ENCODE measurements at places on chromosomes 4 and X.

DNA sequence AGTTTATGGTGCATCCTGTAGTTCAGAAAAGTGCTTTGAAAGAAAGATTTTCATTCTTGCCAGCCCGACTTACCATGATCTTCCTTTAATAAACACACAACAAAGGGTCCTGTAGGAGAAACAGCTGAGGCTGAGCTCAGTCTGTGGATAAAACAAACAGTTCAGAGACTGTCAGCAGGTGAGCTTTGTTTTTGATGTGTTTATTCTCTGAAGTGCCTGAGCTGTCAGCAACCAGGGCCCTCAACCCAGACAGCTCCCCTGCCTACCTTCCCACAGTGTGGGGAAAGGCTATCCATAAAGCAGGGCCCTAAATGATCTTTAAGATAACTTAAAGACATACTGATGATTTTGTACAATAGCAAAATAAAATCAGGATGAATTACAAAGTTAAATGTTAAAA is 459.2 kb upstream of the GALNT7 start:
- DNase-seq, result no peak

- DNase-seq, result no peak
Observed at GRCh38 chrX:37875675-37876074, 28.3 kb upstream of the DYNLT3 start.

- DNase-seq, result no peak
Observed at GRCh38 chr4:8368061-8368481, 72.5 kb downstream of the ACOX3 start.

- no peak for DNase-seq
Observed at GRCh38 chr4:54227256-54228055, 1.6 kb upstream of the PDGFRA start.

- no peak for DNase-seq
Observed at GRCh38 chr4:21948347-21949072, at the start of gene KCNIP4. TSS of gene KCNIP4 (minus strand) at chr4:21948772.

DNA sequence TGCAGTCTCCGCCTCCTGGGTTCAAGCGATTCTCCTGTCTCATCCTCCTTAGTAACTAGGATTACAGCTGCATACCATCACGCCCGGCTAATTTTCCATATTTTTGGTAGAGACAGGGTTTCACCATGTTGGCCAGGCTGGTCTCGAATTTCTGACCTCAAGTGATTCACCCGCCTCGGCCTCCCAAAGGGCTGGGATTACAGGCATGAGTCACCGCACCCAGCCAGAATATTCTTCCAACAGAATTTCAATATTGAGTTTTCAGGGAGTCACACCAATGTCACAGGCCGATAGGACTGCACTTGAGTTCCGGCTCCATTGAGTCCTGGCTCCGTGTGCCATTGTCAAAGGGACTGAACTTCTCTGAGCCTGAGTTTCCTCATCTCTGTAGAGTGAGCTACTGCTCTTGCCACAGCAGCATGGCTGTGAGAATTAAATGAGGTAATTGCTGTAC is 82.9 kb downstream of the CLCN4 start:
- no peak for DNase-seq

GRCh38 chrX:32443841-32444240 is 767.5 kb downstream of the DMD start:
- DNase-seq, result no peak

DNA sequence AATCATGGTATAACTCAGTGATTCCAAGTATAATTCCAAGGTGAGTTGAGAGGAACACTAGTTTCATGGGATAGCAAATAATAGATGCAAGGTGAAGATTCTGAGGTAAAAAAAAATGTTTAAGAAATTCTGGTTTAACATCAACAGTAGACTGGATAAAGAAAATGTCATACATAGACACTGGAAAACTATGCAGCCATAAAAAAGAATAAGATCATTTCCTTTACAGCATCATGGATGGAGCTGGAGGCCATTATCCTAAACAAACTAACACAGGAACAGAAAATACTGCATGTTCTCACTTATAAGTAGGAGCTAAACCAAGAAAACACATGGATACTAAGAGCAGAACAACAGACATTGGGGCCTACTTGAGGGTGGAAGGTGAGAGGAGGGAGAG is 54.6 kb upstream of the LEF1 start:
- DNase-seq, result no peak

GRCh38 chr4:16643893-16644292 is 254.6 kb downstream of the LDB2 start:
- no peak for DNase-seq

DNA sequence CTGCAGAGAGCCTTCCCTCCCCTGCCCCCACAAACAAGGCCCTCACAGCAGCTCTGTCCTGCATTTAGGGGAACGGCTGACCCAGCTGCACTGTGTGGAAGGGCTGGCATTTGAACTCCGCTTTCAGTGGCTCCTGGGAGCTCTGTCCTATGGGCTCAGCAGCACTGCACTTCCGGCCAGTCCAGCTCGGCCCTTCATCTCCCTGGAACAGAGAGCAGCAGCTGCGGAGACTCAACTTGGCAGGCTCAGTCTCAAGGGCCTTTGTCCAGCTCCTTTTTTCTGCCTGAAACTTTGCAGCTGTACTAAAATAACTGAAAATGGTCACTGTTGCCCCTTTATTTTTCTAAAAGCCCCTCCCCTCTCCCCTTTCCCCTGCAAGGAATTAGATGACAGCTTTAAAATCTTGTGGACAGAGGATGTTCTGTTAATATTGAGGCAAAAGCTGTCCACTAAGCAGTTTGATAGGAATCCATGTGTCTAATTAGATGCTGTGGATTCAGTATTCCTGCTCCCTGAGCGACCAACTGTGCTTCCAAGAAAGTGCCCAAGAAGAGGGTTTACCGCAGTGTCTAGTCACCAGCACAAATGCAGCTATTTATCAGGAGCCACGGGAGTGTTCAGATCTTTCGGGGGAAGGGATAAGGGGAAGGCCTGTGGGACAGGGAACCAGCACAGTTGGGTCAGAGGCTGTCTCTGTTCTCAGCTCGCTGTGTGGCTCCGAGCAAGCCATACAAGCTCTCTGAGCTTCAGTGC is 133.1 kb downstream of the AFAP1 start:
- no peak for DNase-seq

DNA sequence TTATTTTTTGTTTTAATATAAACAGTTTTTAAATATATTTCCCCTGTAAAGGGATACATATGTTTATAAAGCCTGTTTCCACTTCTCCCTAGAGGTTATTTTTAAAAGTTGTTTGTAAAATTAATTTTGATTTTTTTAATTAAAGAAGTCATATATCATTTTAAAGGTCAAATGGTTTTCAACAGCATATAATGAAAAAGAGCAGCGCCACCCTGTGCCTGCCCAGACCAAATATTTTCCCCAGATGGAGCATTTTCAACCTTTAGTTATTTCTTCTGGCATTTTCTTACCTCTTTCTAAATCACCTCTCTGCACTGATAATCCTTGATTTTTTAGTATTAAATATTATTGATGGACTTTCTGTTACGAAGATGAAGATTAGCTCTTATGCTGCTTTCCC is 21.0 kb downstream of the MSX1 start:
- no peak for DNase-seq

- no peak for DNase-seq
Observed at GRCh38 chrX:152892999-152893891, 4.6 kb upstream of the ZNF185 start.

DNA sequence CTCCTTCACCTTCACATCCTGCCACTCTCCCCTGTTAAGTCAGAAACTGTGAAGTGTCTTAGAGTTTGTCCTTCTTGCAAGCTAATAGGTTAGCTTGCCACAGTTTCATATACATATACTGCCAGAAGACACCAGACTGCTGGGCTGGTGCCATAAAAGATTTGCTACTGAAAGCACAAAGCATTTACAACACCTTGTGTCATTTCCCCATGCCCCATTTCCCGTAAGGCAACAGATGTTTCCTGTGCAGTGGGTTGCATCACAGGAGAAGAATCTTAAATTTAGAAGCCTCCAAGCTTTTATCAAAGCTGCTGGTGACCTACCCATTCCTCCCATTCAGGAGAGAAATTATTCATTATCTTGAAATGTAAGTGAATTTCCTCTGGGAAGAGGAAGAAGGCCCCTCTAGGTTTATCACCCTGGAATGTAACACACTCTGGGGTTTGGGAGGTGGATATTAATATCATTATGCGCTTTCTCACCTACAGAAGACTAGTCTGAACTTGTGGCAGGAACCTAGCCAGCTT is 34.5 kb upstream of the RAB33B start:
- DNase-seq, result no peak

GRCh38 chr4:183082053-183082452 is 17.0 kb upstream of the WWC2 start:
- DNase-seq, result no peak

GRCh38 chr4:187422655-187423054 is 572.9 kb upstream of the ZFP42 start:
- DNase-seq, result no peak

DNA sequence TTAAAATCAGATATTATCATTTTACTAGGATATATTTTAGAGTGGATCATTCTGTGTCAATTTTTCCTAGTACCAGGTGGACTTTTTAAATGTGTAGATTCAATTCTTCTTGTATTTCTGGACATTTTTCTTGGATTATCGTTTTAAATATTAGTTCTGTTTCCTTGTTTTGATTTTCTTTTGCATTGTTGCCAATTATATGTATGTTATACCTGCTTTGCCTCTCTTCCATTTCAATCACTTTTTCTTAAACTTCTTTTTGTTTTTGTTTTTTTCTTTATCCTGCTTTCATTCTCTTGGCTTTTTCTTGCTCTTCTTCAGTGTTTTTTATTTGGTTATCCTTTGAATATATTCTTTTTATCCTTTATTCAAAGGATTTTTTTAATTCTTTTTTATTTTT is 141.0 kb downstream of the STOX2 start:
- DNase-seq, result no peak

GRCh38 chr4:169847171-169847570 is 89.4 kb upstream of the HPF1 start:
- DNase-seq, result no peak

DNA sequence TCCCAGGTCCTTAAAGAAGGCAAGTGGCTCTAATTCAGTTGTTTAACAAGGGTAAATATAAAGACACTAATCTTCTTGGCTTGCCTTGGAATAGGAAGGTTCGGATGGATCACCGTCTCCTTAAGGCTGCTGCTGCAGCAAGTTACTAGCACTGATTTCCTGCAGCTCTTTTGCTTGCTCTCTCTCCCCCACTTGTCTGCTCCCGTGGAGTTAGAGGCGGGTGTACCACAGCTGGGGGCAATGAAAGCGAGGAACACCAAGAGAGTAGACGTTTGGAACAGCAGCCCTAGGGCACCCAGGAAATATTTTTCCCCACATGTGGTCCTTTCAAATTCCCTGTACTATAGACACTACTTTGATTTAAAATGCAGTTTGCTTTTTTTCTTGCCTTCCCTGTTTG is 202.2 kb downstream of the SH2D1A start:
- no peak for DNase-seq

DNA sequence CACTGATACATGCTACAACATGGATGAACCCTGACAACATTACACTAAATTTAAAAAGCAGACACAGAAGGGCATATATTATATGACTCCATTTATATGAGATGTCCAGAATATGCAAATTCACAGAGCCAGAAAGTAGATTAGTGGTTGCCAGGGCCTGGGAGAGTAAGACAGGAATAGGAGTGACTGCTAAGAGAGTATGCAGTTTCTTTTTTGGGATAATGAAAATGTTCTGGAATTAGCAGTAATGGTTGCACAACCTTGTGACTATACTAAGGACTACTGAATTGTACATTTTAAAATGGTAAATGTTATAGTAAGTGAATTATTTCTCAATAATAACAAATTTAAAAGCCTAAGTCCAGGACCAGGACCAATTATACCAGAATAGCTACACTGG is 29.5 kb upstream of the NUP54 start:
- no peak for DNase-seq

DNA sequence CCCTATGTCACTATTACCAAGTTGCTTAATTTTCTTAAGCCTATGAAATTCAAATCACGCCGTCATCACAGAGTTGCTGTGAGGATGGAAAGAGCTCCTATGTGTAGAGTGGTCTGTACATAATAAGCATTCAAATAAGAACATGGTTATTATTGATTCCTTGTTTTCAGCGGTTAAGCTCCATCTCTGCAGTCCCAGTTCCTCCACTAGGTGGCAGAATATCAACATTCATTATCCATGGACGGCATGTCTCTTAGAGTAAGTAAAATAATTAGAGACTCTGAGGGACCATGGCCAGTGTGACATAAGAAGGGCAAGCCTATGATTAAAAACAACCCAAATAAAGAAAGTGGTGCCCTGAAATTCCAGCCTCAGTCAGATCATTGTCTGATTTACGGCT is 132.5 kb upstream of the NHS start:
- peak; percentile 11 for DNase-seq

- no peak for DNase-seq
Observed at GRCh38 chr4:83221897-83222441, 62.6 kb downstream of the COQ2 start.

GRCh38 chr4:153257151-153257620 is 52.9 kb downstream of the TRIM2 start:
- DNase-seq, result peak; percentile 12

DNA sequence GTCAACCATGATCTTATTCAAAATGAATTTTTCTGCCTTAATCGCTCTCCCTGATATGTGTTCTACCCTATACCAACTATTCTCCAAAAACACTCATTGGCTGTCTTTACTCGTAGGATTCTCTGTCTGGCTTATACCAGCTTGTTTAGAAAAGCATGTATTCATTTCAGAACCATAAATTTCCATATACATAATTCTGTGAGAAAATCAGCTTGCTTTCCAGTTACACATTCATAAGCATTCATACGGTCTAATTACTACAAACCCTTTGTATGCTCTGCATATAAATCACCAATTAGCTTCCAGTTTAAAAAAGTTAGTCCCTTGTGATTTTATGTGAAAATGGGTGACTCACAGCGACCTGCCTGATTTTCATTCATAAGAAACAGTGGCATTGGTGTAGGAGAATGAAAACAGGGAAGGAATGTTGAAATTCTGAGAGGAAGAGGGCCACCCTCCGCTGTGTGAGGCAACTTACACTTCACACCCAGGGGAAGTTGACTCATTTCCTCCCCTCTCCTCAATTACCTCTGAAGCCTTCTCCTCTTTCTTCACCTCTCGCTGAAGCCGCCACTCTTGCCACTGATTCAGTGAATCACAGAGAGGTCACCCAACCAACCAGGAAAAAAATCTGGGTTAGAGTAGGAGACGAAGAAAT is 63.3 kb downstream of the MEPE start:
- peak; percentile 7 for DNase-seq

GRCh38 chr4:176270669-176271068 is 1.6 kb upstream of the ASB5 start:
- no peak for DNase-seq

- no peak for DNase-seq
Observed at GRCh38 chr4:95114521-95114920, 356.8 kb downstream of the BMPR1B start.

GRCh38 chr4:125115941-125116340 is 198.8 kb upstream of the FAT4 start:
- no peak for DNase-seq

GRCh38 chrX:8140986-8141744 is 29.9 kb downstream of the VCX2 start:
- no peak for DNase-seq

Measured in activated T-cell treated with anti-CD3 and anti-CD28 coated beads for 24 hours (primary cell).